ENCODE measurements at places on chromosomes 2 and 18.

GRCh38 chr2:196372811-196373664 is 201.7 kb upstream of the STK17B start:
- DNase-seq = no peak

GRCh38 chr2:106847366-106847765 is 38.6 kb downstream of the ST6GAL2 start:
- DNase-seq = no peak

- no peak for DNase-seq
Measured at GRCh38 chr18:46920653-46921052, 3.3 kb downstream of the KATNAL2 start.

DNA sequence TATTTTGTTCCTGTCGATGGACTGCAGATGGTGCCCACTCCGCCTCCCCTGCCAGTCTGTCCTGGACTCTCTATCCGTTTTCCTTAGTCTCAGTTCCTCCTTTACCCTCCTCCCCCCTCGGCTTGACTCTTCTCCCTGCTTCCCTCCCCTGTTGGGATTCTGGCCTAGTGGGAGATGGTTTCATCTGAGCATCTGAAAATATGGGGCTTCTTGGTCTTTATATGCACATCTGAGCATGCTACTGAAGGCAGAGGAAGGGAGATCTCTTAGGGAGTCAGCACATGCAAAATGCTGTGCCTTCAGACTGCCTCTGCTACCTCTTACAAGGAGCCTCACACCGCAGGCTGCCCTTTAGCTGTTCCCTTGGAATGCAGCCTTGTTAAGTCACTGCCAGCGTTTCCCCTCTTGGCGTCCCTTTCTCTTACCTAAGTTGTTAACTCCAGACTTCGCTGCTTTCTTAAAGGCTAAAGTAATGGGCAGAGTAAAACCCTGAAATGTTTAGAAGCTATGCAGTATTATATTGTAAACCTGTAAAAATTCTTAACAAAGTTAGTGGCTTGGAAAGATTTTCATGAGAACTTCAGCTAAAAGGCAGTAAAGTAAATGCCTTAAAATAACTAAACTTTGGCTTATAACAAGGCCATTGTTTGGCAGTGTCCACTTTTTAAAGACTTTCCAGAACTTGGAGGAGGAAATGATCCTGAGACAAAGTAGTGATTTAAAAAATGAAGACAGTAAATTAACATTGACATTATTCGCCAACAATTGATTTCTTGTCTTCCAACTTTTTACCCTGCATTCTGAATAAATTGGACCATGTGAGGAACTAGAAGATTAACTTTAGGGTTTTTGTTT is 49.8 kb downstream of the LDLRAD4 start:
- DNase-seq = no peak

DNA sequence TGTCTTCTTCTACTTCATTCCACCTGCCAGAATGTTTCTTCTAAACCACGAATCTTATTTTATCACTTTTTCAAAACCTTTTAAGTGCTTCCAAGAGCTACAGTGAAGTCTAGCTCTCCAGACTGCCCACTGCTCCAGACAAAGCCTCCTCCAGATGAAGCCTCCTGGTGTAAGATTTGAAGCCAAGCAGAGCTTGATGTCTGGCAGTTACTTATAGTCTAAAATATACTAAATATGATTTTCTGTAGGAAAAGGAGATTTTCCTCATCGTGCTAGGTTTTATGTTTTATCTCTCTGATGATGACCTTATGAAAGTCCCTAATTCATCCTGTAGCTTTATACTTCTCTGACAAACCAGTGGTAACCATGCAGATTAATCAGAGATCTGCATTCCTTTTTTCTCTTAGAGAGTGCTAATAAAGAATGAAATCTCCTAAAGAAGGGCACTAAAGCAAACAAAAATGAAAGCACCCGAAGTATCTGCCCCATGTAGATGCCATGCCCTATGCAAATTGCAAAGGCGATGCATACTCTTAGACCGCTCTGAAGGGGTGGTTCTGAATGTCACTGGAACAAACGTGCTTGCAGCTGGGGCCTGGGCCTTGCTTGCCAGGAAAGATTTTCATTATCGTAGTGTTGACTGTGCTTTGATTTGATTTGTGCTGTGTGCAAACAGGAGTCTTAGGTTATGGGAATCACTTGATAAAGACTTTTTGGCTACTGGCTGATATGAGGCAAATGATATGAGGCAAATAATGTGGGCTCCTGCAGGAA is 314.2 kb downstream of the PID1 start:
- DNase-seq = no peak

GRCh38 chr18:12791610-12792009 is 88.8 kb downstream of the PSMG2 start:
- DNase-seq = no peak

DNA sequence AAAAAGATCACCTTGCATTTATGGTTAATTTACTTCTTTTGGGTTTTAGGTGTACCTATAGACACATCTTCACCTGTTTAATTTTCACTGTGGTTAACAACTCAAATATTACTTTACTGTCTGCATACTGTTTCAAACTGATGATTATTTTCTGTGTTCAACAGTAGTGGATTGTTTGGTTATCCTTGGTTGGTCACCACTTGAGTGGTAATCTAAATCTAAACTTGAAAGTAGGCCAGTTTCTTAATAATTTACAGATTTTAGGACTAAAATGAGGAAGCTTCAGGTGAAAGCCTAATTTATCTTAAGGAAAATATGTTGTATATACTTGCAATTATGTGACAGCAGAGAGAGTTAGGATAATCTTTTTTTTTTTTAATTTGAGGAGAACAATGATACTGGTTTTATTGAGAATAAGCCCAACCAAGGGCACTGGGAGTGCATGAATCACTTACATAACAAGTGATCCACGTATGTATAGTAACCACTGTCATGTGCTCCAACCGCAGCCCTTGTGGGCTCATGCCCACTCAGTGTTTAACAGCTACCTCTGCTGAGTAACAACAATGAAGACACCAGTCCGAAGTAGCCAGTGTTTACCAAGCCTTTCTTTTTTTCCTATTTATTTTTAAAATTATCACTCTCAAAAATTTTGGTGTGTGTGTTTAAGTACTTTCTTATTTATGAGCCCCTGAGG is 31.0 kb upstream of the WDSUB1 start:
- no peak for DNase-seq

GRCh38 chr2:79887747-79888374 is 375.0 kb downstream of the CTNNA2 start:
- no peak for DNase-seq

GRCh38 chr18:42548493-42548892 is 567.0 kb downstream of the RIT2 start:
- DNase-seq = no peak

DNA sequence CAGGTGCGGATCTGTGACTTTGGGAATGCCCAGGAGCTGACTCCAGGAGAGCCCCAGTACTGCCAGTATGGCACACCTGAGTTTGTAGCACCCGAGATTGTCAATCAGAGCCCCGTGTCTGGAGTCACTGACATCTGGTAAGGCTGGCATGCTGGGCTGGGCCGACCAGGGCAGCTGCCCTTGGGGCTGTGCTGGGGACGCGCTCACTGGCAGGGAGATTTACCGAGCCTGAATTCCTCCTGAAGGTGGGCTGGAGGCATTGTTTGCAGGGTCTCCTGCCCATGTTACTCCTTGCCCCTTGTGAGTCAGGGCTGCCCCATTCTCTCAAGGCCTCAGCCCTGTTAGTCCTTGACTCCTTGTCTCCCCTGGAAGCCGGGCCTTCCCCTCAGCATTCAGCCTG is 18.7 kb upstream of the GMPPA start:
- DNase-seq = no peak

DNA sequence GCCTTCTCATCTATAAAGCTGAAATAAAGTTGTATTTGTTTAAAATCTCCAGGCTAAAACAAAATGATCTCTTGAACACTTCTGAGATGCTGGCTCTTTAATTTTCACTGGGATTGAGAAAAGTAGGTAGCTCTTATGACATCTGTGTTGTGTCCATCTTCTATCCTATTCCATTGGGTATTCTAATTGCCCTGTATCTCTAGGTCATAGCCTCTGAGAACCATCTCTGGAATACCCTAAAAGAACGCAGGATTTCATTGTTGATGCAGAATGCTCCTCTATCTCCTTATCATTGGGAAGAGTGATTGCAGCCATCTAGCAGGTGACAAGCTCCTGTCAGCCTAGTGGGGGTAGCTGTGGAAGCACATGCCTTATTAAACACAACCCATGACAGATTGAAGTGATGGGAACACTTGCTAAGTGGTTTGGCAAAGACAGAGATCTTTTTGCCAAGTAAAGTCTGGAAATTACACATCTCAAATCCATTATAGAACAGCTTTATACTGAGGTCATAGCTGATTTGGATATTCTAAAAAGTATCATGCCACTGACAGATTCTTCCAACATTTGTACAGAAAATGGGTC is 178.2 kb downstream of the TDRD15 start:
- no peak for DNase-seq

DNA sequence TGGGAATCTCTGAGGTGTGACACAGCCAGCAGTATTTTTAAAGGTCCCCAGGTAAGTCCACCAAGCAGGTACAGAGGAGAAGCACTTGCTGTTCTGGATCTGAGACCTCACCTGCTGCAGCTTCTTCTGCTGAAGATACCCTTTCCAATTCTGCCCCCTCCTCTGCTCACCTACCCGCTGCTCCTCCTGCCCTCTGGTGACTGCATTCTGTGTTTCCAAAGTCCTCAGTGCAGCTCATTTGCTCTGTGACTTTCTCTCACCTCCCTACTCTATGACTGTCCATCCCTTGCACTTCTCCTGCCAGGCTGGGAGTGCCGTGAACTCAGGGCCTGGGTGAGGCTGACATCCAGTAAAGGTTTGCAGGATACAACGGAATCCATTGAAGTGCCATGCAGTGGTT is 205.2 kb upstream of the LYPD1 start:
- DNase-seq = no peak

DNA sequence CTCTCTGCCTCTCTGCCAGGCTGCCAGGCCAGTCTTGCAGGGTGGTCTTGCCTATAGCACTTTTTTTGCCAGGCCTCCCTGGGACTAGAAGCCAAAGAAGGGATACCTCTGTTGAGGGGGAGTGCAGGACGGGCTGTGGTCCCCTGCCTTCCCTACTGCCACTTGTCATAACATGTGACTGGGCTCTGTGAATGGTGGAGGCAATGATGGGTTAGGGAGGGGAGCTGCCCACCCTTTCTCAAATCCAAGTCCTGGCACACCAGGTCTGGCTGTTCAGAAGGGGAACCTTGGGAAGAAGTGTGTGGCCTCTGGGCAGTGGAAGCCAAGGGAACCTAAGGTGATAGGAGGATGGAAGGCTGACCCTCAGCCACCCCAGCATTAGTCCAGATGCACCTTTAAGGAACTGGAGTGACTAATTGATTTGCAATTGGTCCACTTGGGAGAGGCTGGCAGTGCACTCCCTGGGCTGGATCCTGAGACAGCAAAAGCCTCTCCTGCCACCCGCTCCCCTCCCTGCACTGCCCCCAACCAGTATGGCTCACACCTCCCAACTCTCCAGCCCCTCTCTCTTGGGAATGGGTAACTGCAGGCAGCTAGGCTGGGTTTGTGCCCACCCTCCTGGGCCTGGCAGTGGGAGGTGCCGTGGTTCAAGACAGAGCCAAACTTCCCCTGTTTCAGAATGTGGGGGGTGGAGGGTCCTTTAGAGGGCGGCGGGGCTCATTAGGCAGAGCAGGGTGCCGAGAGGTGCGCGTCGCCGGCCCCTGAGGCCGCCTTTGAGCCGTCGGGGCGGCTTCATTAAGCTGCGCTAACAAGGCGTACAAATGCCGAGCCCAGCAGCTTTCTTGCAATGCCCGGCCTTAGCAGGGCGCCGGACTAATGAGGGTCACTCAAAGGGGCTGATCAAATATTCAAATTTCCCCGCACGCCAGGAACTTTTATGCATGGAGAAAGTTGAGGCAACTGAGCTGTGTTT is 4.5 kb upstream of the SIX3 start:
- DNase-seq = no peak

- no peak for DNase-seq
Measured at GRCh38 chr2:191349990-191350389, 104.8 kb downstream of the MYO1B start.

DNA sequence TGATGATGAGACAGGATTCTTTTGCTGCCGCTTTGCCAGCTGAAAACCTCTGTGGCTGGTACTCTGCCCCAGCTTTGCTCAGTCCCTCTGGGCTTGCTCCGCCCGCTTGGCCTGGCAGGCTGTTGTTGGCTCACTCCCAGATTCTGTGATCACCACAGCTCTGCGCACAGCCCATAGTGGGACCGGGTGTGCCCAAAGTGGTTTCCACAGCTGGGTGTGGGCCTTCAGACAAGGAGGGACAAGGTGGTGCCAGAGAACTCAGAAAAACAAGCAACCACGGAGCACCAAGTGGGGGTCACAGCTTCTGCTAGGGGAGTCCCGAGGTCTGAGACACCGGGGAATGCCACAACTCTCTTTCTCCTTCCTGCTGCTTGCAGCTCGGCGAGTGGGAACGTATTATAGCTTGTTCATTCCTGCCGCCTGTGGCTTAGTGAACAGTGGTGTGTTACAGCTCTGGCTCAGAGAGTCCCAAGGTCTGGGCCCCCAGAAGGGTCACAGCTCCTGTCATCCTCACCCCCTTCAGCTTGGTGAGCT is 9.2 kb upstream of the KYNU start:
- no peak for DNase-seq

GRCh38 chr2:234797566-234798250 is 154.1 kb upstream of the SH3BP4 start:
- no peak for DNase-seq

DNA sequence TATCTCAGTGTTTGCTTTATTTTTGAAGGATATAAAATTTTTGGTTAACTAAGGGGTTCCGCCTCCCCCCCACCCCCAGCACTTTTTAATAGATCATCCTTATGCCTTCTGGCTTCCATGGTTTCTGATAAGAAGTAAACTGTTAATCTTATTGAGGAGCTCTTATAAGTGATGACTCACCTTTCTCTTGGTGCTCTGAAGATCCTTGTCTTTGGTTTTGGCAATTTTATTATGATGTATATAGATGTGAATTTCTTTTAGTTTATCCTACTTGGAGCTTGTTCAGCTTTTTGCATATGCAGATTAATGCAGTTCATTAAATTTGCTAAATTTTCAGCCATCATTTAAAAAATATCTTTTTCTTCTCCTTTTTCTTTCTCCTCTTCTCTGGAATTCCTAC is 91.7 kb upstream of the CTAGE1 start:
- no peak for DNase-seq

DNA sequence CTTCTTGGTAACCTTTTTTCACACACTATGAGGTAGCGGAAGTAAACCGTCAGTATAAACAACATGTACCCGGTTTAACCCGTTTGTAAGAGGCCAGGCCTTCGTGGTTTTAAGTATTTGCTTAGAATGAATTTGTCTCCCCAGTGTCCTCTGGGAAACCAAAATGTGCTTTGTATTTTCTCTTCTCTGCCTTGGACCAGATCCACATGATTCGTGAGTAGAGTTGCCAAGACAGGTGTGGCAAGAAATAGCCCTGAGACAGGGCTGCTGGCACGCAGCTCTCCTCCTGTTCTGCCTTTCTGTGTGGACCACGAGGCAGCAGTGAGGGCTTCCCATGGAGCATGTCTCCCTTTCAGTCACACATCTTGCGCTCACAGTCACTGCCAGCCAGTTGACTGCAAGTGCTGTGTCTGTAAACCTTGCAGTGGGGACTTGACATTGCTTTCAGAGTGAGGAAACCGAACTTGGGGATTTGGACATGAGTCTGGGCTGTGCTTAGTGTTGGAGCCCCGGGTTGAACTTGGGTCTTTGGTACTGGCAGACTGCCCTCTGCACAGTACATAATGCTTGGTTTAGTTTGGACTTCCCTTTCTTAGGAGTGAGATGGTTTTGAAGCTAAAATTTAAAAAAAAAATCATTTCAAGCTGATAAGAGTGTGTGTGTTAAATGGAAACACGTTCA is 19.1 kb downstream of the BCL2L11 start:
- no peak for DNase-seq

GRCh38 chr2:61151436-61151835 is 10.6 kb upstream of the C2orf74 start:
- DNase-seq = no peak
